ENCODE measurements at places on chromosomes 12 and 14.

GRCh38 chr14:92407410-92407809 is 84.4 kb downstream of the SLC24A4 start:
- H3K27me3 ChIP-seq, result no peaks in the 10 kb centered on the region
- H3K36me3 ChIP-seq, result no peaks in the 10 kb centered on the region
- H3K4me3 ChIP-seq, result no peak overlapping the region
- no peak overlapping the region for H3K27ac ChIP-seq

- H3K4me1 ChIP-seq, result peaks cover 77% of the 10 kb centered on the region
- DNase-seq, result no peak
- no peak overlapping the region for H3K4me3 ChIP-seq
- no peaks in the 10 kb centered on the region for H3K27me3 ChIP-seq
These were observed 58.2 kb downstream of the SAMD4A start for GRCh38 chr14:54625112-54625511.

- H3K36me3 ChIP-seq, result peaks cover 6% of the 10 kb centered on the region
- H3K27ac ChIP-seq, result no peak overlapping the region
- no peaks in the 10 kb centered on the region for H3K4me1 ChIP-seq
These were observed 81.4 kb downstream of the NTN4 start for GRCh38 chr12:95709152-95709551.

DNA sequence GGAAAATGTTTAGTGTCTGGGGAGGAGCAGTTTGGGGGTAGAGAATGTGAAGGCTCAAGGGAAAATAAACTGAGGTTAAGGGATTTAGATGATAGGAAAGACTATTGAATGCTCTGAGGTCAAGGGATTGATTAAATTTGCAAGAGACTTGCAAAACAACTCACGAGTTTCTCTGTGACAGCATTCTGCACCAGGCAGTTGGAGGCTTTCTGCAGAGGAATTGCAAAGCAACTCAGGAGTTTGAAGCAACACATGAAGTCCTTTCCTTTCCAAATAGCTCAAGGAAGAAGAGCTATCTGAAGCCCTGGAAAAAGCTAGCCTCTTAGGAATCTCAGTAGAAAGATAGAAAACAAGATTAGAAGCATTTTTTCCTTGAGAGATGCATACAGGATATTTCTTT is 23.9 kb downstream of the SLC7A8 start:
- H3K27ac ChIP-seq, result no peak overlapping the region
- DNase-seq, result no peak
- no peak overlapping the region for H3K4me3 ChIP-seq
- H3K27me3 ChIP-seq, result no peaks in the 10 kb centered on the region
- H3K4me1 ChIP-seq, result peaks cover 12% of the 10 kb centered on the region

GRCh38 chr14:75198291-75198933 is 22.0 kb upstream of the TMED10 start:
- no peak overlapping the region for H3K27ac ChIP-seq
- no peak for DNase-seq
- H3K4me3 ChIP-seq, result no peak overlapping the region
- no peaks in the 10 kb centered on the region for H3K27me3 ChIP-seq

- no peaks in the 10 kb centered on the region for H3K36me3 ChIP-seq
- DNase-seq, result no peak
- no peaks in the 10 kb centered on the region for H3K4me1 ChIP-seq
These were observed 509.6 kb downstream of the NOVA1 start for GRCh38 chr14:26088275-26088674.

DNA sequence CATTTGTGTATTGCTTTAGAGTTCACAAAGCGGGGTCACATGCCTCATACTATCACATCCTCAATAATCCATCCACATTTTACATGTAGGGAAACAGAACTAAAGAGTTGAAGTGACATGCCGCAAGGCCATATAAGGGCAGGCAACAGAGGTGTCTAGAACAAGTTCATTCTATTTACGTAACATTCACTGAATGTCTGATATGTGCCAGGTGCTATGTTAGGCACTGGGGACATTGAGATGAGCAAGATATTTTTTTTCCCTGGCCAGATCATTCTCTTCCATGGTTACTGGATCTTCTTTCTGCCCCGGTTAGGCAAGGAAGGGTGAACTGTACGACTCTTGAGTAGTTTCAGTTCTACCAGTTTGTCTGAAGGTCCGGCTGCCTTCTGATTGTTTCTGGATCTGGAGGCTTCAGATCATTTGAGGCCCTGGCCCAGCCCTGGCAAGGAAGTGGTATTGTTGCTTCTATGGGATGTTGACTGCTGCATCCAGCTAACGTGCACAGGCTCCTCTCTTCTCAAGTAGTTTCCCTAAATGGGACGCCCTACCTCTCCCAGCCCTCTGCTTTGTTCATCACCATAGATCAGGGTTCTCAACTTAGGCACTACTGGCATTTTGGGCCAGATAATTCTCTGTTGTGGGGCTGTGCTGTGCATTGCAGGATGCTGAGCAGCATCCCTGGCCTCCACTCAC is 12.1 kb downstream of the GPATCH2L start:
- no peak overlapping the region for H3K4me3 ChIP-seq
- H3K27ac ChIP-seq, result no peak overlapping the region
- no peak for DNase-seq
- H3K27me3 ChIP-seq, result no peaks in the 10 kb centered on the region

- H3K36me3 ChIP-seq, result no peaks in the 10 kb centered on the region
- no peaks in the 10 kb centered on the region for H3K4me1 ChIP-seq
- DNase-seq, result no peak
- no peak overlapping the region for H3K4me3 ChIP-seq
- no peaks in the 10 kb centered on the region for H3K27me3 ChIP-seq
- H3K27ac ChIP-seq, result no peak overlapping the region
These were observed 375.8 kb downstream of the APAF1 start for GRCh38 chr12:99020871-99021270.

DNA sequence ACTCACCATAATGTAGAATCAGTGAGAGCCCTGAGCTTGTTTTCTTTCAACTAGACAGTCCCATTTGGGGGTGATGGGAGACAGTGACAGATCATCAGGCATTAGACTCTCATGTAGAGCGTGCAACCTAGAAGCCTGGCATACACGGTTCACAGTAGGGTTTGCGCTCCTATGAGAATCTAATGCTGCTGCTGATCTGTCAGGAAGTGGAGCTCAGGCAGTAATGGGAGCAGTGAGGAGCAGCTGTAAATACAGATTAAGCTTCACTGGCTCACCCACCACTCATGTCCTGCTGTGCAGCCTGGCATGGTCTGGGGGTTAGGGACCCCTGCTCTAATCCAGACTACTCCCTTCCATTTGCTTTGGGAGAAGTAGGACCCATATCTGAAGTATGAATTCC is 55.6 kb downstream of the FNTB start:
- H3K4me3 ChIP-seq, result no peak overlapping the region
- H3K27ac ChIP-seq, result no peak overlapping the region
- no peak for DNase-seq
- H3K27me3 ChIP-seq, result no peaks in the 10 kb centered on the region
- H3K36me3 ChIP-seq, result peaks cover 3% of the 10 kb centered on the region
- no peaks in the 10 kb centered on the region for H3K4me1 ChIP-seq

GRCh38 chr14:70454731-70455130 is 2.8 kb downstream of the ADAM21 start:
- H3K27me3 ChIP-seq, result no peaks in the 10 kb centered on the region
- no peaks in the 10 kb centered on the region for H3K4me1 ChIP-seq
- no peak overlapping the region for H3K4me3 ChIP-seq
- DNase-seq, result no peak
- H3K27ac ChIP-seq, result no peak overlapping the region

DNA sequence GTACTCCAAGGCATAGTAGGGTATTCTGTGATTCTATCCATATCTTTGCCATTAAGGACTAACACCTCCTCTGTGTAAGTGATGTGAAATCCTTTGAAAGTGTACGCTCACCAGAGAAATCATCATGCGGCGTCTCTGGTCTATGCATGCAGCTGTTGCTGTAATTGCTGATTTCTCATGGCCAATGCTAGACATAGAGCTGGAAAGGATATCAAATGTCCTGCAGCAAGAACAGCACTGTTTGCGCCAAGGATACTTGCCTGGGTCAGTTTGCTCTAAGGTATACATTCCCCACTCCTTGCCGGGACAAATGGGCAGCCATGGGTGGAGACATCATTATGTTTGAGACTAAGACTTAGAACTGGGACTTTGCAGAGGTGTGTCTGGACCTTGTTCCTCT is 896.4 kb downstream of the BCL11B start:
- DNase-seq, result no peak
- H3K36me3 ChIP-seq, result no peaks in the 10 kb centered on the region
- H3K27ac ChIP-seq, result no peak overlapping the region
- H3K4me3 ChIP-seq, result no peak overlapping the region
- no peaks in the 10 kb centered on the region for H3K27me3 ChIP-seq
